ENCODE measurements at places on chromosomes 11 and 22.

DNA sequence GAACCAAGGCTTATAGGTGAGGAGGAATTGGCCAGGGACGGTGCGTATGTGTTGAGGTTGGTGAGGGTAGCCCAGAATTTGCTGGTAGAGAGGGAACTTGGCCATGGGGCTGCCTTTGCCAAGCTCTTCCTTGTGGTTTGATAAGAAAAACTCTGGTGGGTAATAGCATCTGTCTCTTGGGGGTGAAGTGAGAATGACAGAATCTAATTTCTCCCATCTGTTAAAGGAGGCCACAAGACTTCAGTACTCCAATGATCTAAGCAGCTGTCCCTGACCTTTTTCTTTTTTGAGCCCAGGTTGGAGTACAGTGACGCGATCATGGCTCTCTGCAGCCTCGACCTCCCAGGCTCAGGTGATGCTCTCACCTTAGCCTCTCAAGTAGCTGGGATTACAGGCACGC is 36.0 kb upstream of the PICK1 start:
- no peak for DNase-seq

GRCh38 chr11:44777209-44778194 is 50.7 kb downstream of the TSPAN18 start:
- DNase-seq = no peak

DNA sequence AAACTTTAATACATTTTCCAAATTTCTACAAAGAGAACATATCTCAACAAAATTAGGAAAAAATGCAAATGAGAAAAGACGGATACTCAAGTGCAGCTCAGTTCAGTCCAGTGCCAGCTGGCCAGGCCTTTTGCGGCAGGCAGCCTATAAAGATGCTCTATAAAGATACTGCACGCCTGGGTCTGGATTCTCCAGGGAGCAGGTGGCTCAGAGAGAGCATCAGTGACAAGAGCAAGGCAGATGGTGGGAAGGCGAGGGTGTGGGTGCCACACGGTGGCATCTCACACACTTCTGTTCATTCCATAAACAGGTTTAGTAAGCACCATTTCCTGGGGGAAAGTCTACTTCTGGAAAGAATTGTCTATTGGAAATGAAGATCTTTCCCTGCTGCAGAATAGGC is 18.1 kb upstream of the SCN3B start:
- no peak for DNase-seq

GRCh38 chr11:90500922-90501568 is 278.2 kb upstream of the CHORDC1 start:
- DNase-seq = no peak

GRCh38 chr11:77223797-77224196 is 77.7 kb downstream of the GDPD4 start:
- no peak for DNase-seq

DNA sequence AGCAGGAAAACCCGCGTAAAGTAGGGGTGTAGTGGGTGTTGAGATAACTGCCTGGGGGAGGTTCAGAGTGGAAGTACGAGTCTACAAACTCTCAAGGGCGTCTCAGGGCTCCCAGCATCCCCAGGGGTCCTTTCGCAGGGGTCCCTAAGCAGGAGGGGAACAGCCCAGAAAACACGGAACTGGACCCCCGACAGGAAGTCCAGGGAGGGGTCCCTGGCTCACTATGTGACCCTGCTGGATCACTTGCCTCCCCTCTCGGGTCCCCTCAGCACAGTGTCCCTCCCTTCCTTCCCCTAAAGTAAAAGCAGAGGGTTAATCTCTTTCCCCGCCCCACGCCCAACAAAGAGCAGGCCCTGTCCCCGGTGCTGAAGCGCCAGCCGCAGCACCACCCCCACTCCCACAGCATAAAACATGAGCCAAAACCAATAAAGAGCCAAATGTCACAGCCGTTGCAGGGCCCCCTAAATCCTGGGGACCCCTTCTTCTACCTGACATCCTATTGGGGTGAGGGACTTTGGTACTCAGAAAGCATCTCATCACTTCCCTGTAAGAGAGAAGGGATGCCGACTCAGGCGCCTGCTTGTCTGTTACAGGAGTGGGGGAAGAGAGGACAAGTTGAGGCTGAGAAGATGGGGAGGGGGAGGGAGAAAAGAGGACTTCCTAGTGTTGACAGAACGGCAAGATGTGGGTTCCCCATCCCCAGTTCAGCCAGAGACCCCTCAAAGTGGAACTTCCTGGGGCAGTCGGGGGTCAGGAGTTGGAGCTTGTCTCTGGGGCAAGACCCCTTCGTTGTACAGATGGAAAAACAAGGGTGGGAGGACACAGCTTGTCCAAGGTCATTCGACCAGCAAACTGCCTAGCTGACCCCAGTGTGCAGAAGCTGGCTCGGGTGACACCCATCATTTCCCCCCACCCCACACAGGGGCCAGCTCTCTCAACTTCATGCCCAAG is 1.4 kb upstream of the NEFH start:
- DNase-seq = no peak

DNA sequence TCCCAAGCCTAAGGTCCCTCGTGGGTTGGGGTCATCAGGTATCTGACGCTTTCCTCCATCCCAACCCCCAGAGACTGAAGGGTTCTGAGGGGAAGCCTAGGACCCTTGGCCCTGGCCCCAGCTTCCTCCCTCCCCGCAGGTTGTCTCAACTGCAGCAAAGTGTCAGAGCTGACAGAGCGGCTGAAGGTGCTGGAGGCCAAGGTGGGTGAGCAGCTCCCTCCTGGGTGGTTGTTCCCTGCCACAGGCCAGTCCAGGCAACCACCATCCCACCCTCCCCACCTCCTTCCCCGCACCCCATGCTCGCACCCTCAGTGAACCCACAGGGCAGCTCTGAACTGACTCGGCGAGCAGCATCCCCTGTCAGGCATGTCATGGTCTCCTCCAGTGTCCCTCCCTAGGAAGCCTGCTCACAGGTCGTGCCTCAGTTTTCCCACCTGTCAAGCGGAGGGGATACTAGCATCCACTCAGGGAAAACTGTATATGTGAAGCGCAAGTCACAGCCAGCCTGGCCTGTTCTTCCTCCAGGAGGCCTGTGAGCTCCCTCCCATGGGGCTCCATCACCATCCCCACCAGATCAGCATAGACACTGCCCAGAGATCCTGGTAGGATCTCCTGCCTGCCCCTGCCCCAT is 20.8 kb downstream of the EMID1 start:
- DNase-seq = no peak

- DNase-seq = no peak
Observed at GRCh38 chr11:86708669-86709068, 36.3 kb upstream of the ME3 start.

DNA sequence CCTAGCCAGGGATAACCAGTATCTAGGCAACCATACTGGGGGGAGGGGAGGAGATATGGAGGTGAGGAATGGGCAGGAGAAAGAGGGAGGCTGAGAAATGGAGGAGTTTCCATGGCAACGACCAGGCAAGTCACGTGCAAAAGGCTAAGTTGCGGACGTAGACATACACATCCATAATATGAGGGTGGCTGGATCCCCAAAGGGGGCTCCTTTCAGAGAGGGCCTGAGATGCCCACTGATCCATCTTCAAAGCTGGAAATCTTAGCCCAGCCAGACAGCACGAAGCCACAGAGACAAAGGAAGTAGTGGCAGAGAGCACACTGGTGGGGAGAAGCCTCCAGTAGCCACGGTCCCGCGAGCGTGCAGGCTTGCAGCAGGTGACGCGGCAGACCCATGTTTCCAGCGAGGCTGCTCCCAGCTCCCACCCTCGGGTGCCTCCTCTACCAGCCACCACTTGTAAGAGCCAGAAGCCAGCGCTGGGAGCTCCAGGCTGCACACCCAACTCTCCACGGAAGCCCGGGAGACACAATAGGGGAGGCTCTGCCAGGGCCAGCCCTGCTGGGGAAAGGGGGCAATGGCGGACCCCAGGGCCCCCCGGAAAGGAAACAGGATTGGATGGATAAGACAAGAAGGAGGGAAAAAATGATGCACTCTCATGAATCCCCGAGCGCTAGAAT is 938 bp downstream of the FXYD6 start:
- no peak for DNase-seq

DNA sequence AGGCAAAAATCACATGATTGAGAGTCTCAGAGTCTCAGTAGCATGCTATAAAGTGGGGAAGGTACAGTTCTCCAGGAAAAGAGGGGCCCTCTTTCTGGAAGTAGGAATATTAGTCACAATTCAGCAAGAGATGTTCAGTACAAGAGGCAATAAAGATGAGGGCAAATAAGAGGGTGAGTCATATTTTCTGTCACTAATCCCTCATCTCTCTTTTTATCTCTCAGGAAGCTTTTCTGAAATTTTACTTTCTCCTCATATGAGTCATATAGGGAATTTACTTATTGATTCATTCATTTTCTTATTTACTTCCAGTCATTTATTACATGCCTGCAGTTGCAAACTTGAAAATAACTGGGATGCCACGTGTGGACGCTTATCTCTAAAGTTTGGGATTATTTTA is 3.4 kb upstream of the NXPE1 start:
- DNase-seq = no peak

DNA sequence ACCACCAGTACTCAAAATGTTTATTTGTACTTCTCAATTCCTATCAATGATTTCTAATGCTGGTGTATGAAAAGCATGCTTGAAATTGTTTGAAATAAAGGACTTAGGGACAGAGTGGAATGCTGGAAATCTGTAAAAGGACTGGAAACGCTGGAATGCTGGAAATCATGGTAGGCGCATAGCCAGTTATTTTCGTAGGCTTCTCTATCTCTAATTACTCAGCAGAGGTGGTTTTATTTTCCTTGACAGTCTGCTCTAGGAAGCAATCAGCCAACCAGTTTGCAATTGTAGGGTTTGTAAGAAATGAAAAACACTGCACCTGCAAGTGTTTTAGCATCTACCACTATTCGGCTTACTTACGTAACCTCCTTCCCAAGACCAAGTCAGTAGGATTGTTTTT is 788 bp downstream of the LIN7C start:
- DNase-seq = no peak

DNA sequence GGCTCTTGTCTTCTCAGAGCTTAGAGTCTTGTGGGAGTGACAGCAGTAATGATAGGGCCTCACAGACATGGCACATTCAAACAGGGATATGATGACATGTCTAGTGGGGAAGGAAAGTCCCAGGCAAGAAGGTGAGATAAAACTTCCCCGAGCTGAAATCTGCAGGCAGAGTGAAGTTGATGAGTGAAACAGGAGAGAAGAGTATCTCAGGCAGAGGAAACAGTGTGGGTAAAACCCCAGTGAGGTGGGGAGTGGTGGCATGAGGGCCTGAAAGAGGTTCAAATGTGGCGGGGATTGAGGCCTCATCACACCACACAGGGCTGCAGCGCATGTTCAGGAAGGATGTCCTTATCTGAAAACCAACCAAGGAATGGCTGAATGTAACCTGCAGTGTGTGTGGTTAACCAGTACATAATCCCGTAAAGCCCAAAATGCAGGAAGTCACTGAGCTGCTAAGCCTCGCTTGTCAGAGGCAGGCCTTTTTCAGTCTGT is 153.8 kb upstream of the E2F8 start:
- DNase-seq = no peak

DNA sequence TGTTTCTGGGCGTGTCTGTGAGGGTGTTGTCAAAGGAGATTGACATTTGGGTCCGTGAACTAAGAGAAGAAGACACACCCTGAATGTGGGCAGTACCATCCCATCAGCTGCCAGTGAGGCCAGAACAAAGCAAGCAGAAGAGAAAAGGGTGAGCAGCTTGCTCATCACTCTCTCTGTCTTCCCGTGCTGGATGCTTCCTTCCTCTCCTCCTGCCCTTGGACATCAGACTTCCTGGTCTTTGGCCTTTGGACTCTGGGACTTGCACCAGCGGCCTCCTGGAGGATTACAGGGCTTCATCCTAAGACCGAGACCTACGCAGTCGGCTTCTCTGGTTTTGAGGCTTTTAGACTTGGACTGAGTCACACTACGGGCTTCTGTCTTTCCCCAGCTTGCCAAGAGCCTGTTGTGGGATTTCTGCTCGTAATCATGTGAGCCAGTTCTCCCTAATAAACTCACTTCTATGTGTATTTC is 18.8 kb downstream of the APOL2 start:
- no peak for DNase-seq

- no peak for DNase-seq
Observed at GRCh38 chr22:28408709-28409108, 270.9 kb downstream of the TTC28 start.

- DNase-seq = no peak
Observed at GRCh38 chr11:118885319-118885718, 1.6 kb downstream of the CXCR5 start.

- peak; percentile 76 for DNase-seq
Observed at GRCh38 chr22:49724893-49725489, 102.7 kb downstream of the BRD1 start.

GRCh38 chr22:36149441-36149840 is 11.1 kb downstream of the APOL3 start:
- DNase-seq = no peak

GRCh38 chr11:7511401-7511800 is 2.4 kb upstream of the PPFIBP2 start:
- no peak for DNase-seq

DNA sequence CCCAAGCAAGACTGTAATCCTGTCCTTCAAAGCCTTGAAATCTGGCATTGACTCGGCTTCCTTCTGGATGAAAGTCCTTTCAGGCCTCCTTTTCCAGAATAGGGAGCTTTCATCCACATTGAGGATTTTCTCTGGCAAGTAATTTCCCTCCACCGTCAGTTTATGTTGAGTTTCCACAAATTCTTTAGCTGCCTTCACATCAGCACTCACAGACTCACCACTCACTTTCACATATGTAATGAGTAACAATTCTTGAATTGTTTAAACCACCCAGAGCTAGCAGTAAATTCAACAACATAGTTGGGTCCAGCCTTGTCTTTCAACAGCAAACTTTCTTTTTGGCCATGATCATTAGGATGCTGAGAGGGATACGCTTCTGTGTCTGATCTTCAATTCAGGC is 84.3 kb upstream of the PRDM11 start:
- DNase-seq = no peak

GRCh38 chr11:88363004-88363403 is 25.5 kb upstream of the CTSC start:
- no peak for DNase-seq

All from stimulated activated CD4-positive, alpha-beta T cell treated with anti-CD3 and anti-CD28 coated beads, Interleukin-4, amount 100 ng/mL, for 48 hours (primary cell).